NCI-H1105 treated with DMSO at 0.1 percent for 48 hours (cell line): ENCODE measurements at places on chromosomes 1 and 21.

DNA sequence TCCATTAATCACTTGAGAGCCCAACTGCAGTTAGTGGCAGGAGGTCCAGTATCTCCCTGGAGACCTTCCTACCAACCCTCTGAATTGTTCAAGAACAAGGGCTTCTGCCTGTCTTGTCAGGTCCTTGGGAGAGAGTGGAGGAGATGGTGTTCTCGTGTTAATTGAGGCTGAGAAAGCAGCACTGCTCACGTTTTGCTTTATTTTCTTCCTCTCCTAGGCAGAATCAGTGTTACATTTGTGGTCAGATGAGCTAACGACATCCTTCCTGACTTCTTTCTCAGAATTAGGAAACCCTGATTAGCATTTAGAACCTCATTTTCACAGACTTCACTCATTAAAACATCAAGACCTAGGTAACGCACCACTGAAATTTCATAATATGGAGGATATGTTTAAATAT is 26.4 kb upstream of the LRIG2 start:
- no peak for DNase-seq

DNA sequence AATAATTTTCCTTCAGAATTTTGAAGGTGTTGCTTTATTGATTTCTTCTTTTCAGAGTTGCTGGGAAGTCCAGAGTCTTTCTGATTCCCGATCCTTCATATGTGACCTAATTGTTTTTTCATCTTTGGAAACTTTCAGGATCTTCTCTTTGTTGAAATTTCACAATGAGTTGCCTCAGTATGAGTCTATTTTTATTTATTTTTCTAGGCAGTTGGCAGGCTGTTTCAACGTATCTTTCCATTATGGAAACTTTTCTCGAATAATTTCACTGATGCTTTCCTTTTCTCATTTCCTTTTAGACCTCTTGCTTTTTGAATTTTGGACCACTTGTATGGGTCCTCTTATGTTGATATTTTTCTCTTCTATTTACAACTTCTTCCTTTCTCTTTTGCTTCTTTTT is 354.3 kb downstream of the TGFB2 start:
- DNase-seq: no peak

DNA sequence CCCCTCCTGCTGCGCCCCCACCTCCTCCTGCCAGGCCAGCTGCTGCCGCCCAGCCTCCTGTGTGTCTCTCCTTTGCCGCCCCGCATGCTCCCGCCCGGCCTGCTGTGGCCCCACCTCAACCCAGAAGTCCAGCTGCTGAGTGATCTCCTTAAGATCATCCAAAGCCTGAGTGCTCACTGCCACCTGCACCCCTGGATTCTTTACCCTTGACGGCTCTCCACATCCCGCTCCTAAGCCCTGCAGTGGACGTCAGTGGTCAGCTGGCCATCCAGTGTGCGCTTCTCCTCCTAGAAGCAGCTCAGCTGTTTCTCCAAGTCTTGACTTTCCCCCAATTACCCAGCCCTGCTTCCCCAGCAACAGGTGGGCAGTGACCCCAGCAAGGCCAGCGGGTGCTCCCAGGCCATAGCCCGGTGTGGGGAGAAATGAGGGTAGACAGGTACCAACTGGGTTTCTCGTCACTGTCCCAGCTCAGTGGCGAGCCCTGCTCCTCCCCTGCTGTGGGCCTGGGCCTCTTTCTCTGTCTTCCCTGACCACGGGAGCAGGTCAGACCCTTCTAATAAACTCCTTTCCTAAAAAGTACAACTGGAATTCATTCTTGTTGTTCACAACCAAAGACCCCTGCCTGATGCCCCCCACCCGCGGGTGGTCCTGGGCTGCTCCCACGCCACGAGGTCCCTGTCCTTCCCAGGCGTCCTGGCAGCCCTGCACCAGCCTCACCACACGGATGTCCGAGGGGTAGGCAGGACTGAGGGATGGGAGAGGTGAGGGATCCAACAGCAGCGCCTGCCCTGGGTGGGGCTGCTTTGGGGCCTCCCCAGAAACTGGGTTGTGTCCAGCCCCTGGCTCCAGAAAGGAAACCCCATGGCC is 1.4 kb downstream of the KRTAP10-7 start:
- no peak for DNase-seq

DNA sequence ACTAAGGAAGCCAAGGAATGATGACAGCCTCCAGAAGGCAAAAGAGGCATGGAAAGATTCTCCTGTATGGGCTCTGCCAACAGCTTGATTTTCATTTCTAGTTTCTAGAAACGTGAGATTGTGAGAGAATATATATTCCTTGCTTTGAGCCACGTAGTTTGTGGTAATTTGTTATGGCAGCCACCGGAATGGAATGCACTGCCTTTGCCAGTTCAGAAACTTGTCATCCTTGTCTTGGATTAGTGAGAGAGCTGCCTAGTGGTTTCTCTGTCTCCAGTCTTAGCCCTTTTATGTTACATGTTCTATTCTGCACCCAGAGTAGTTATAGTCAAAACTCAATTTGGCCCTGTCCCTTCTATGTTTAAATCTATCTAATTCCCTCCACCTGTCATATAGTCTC is 216.0 kb upstream of the PTGFR start:
- DNase-seq: no peak

GRCh38 chr1:236009857-236010256 is 55.0 kb downstream of the NID1 start:
- no peak for DNase-seq
